ENCODE measurements at places on chromosomes 16 and 17. TPM values are rescaled to one million over a fixed set of nuclear protein-coding genes. Genes with fewer than 3 reads are reported as not detected.
A peak's percentile ranks its signal among the peaks of the same experiment; 100 is the strongest.

- no peak overlapping the region for H3K27ac ChIP-seq
- H3K4me3 ChIP-seq: no peak overlapping the region
- no peak for DNase-seq
- no peaks in the 10 kb centered on the region for H3K27me3 ChIP-seq
- peaks cover 5% of the 10 kb centered on the region for H3K4me1 ChIP-seq
Observed at GRCh38 chr16:57618296-57619132, 9.9 kb upstream of the ADGRG1 start.

DNA sequence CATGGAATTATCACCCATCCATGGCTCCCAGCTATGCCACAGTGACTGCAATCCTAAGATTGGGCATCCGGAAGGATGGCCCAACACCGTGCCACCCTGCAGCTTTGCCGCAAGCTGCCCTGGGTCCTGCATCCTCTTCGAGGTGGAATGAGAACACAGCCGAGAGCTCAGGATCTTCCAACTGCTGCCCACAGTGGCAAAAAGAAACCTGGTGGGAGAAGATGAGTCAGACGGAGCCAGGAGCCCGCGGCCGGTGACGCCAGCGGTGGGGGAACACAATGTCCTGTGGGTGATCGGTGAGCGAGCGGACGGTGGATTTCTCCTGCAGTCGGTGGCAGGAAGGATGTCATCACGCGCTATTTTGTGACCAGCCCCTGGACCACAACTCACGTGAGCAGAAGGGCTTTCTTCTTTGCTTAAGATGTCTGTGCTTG is 20.1 kb downstream of the CD7 start:
- no peaks in the 10 kb centered on the region for H3K27me3 ChIP-seq
- H3K36me3 ChIP-seq: no peaks in the 10 kb centered on the region
- peak overlapping the region; percentile 91 for H3K27ac ChIP-seq

GRCh38 chr17:17681744-17682292 is 560 bp downstream of the RAI1 start:
- peak overlapping the region; percentile 96 for H3K27ac ChIP-seq
- no peaks in the 10 kb centered on the region for H3K27me3 ChIP-seq
- DNase-seq: peak; percentile 64
- peaks cover 15% of the 10 kb centered on the region for H3K4me1 ChIP-seq
- no peaks in the 10 kb centered on the region for H3K36me3 ChIP-seq

GRCh38 chr17:65698381-65699061 is 137.1 kb upstream of the AXIN2 start:
- H3K4me1 ChIP-seq: no peaks in the 10 kb centered on the region
- no peak for DNase-seq
- H3K27ac ChIP-seq: no peak overlapping the region
- no peaks in the 10 kb centered on the region for H3K36me3 ChIP-seq

DNA sequence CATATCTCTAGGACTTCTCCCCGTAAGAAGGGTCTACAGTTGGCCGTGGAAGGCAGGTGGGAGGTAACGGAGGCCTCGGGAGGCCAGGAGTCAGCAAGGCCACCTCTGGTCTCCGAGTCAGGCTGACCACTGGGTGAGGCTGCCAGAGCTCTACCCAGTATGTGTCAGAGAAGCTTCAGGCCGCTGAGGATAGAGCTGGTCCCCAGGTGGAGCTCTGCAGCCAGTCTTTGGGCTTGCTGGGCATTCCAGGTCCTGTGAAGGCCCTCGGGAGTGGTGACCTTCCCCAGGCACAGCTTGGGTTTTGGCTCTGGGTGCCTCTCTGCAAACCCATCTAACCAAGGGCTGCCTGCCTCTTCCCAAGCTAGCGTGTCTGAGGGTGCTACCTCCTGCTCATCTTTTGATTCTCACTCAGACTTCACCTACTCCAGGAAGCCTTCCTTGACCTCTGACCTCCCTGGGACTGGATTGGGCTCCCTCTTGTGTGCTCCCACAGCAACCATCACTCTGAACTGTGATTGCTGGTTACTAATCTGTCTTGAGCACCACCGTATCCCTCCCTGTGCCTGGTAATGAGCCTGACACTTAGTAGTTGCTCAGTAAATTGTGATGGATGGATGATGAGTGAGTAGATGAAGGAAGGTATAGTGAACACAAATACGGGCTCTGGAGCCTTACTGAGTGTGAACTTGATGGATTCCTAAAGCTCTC is 22.3 kb downstream of the RHBDL3 start:
- no peak for DNase-seq
- no peaks in the 10 kb centered on the region for H3K36me3 ChIP-seq
- no peaks in the 10 kb centered on the region for H3K27me3 ChIP-seq
- no peak overlapping the region for H3K4me3 ChIP-seq
- no peaks in the 10 kb centered on the region for H3K4me1 ChIP-seq

DNA sequence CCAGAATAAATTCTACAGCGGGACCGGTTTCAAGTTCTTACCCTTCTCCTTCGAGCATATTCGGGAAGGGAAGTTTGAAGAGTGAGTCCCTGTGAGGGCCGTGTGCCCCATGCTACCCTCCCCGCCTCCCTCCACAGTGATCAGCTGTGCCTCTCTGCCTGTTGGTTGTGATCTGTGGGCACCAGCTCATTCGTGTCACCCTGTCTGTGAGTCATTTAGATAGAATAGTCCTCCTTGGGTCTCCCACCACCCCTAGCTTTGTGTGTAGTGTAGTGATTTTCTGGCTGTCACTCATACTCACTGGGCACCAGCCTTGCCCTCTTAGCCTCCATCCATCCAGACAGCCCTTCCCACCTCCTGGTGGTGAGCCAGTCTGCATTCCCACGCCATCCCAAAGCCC is 15.0 kb upstream of the NAGLU start:
- peak overlapping the region; percentile 92 for H3K27ac ChIP-seq
- H3K36me3 ChIP-seq: peaks cover 1% of the 10 kb centered on the region
- no peaks in the 10 kb centered on the region for H3K27me3 ChIP-seq
- peaks cover 73% of the 10 kb centered on the region for H3K4me1 ChIP-seq

GRCh38 chr17:80263253-80264204 is 2.9 kb downstream of the RNF213 start:
- H3K27ac ChIP-seq: peak overlapping the region; percentile 97
- H3K36me3 ChIP-seq: peaks cover 22% of the 10 kb centered on the region
- no peaks in the 10 kb centered on the region for H3K27me3 ChIP-seq
- DNase-seq: peak; percentile 90
- H3K4me3 ChIP-seq: peak overlapping the region; percentile 60

DNA sequence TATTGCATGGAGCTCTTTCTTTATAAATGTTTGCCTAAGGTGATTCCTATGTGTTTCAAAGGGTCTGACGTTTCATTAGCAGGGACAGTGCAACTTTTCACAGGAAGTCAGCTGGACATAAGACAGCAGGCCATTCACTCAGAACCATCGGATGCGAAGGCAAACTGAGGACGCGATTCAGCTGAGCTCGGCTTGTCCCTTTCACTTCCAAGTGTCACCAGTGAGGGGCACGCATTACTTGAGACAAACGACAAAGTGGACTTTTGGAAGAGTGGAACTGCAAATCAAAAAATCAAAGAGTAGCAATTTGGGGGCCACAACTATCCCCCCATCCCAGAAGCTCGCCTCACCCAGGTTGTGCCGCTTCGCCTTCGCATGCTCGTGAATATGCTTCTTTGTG is 14.6 kb downstream of the USP22 start:
- no peak for DNase-seq
- no peak overlapping the region for H3K4me3 ChIP-seq
- peaks cover 55% of the 10 kb centered on the region for H3K36me3 ChIP-seq
- peaks cover 70% of the 10 kb centered on the region for H3K4me1 ChIP-seq
- H3K27me3 ChIP-seq: no peaks in the 10 kb centered on the region

- DNase-seq: no peak
- H3K36me3 ChIP-seq: no peaks in the 10 kb centered on the region
- H3K4me1 ChIP-seq: no peaks in the 10 kb centered on the region
- no peak overlapping the region for H3K27ac ChIP-seq
Observed at GRCh38 chr16:64440005-64440404, 681.9 kb downstream of the CDH11 start.

GRCh38 chr16:11429123-11429522 is 83.9 kb downstream of the RMI2 start:
- no peaks in the 10 kb centered on the region for H3K4me1 ChIP-seq
- no peak overlapping the region for H3K4me3 ChIP-seq
- no peak overlapping the region for H3K27ac ChIP-seq
- no peak for DNase-seq

DNA sequence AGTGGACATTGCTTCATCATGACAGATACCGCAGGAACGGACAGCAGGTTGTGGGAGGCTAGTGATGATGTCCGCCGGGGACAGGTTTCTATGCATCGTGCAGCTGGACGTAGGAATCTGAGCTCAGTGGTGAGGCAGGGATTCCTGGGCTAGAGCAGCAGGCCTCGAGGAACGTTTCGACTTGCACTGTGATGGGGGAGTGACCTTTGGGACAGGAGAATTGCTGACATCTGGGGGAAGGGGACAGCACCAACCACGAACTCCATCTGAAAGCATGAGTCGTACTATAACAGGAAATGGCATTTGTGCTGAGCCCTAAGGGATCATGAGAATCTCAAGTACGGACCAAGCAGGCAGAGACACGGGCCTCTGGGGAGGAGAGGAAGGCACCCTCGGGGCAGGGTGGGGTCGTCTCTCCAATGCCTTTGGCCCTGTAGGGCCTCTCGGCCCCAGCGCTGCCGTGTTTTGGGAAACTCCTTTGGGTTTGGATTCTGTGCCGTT is 65.8 kb upstream of the ENDOV start:
- DNase-seq: no peak
- H3K27me3 ChIP-seq: no peaks in the 10 kb centered on the region
- H3K36me3 ChIP-seq: no peaks in the 10 kb centered on the region
- no peak overlapping the region for H3K4me3 ChIP-seq

DNA sequence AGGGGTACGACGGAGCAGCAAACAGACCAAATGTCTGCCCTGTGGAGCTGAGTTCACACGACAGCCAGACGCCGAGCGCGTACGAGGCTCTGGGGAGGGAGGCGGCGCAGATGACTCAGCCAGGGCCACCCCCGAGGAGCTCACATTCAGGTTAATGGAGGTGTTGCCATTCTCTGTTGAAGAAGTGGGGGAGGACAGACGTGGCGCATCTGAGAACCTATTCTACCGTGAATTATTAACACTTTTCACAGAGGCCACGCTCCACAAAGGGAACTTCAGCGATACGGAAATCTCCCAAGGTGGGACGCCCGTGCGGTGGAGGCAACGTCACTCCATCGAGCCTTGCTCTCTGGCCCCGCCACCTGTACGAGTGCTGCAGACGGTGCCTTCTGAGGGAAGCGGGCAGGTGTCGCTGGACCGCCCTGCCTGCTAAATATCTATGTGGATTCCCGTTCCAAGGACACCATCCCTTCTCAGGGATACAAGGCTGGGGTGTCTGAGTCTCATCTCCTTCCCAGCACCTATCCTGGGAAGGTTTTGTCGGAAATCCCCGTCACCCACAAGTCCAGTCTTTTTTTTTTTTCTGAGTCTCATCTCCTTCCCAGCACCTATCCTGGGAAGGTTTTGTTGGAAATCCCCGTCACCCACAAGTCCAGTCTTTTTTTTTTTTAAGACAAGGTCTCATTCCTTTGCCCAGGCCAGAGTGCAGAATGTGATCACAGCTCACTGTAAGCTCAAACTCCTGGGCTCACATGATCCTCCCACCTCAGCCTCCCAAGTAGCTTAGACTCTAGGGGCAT is 19.0 kb downstream of the ABR start:
- no peak for DNase-seq
- no peaks in the 10 kb centered on the region for H3K27me3 ChIP-seq
- H3K27ac ChIP-seq: no peak overlapping the region
- peaks cover 4% of the 10 kb centered on the region for H3K36me3 ChIP-seq

DNA sequence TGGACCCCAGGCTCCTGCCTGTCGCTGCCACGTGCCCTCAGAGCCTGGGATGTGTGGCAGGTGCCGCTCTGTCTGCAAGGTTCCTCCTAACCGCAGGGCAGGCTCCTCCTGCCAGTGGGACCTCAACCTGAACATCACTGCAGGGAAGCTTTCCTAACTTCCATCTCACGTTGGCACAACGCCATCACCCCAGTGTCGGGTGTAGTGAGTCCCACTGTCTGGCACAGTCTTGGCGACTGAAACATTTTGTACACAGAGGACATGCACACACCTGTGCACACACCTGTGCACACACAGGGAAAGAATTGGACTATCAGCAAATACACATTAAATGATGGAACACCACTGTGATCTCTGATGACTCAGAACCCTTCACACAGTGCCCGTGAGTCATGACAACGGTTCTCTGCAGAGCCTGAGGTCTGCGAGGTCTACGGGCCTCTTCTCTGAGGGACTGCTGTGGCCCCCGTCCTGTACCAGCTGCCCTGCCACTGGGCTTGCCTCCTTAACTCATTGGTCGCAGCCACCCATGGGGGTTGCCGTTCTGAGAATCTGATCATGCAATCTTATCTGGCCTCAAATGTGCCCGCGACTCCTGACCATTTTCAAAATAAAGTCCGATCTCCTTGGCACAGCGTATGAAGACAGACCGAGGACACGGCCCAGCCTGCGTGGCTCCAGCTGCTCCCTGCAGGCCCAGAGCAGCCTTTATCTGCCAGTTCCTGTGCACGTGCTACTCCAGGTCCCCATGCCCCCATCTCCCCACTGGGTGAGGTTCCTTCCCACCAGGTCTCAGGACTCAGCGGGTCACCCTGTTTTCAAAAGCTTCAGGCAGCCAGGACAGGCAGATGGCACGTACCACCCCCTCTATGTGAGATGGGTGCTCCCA is 7.6 kb downstream of the CCDC57 start:
- peaks cover 7% of the 10 kb centered on the region for H3K36me3 ChIP-seq
- H3K27me3 ChIP-seq: no peaks in the 10 kb centered on the region
- no peak for DNase-seq
- H3K27ac ChIP-seq: peak overlapping the region; percentile 82
- H3K4me1 ChIP-seq: no peaks in the 10 kb centered on the region

- H3K36me3 ChIP-seq: no peaks in the 10 kb centered on the region
- H3K27ac ChIP-seq: no peak overlapping the region
- no peak for DNase-seq
- no peaks in the 10 kb centered on the region for H3K4me1 ChIP-seq
Observed at GRCh38 chr17:28511858-28512461, 5.8 kb downstream of the FOXN1 start.

DNA sequence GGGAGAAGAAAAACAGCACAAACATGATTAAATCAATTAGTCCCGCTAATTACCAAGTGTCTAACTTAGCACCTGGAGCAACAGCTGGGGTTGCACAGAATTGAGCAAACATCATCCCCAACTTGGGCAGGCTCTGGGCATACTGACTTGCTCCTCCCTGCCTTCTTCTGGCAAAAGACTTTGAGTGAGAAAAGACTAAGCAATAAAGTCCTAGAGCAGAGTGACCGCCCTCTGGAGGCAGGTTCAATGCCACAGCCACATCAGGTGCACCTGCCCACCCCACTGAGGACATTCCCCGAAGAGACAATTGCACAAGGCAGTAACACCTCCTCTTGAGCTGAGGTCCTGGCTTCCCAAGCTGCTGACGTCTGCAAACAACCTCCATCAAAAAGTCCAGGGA is 358.3 kb downstream of the SOX9 start:
- DNase-seq: no peak
- H3K4me3 ChIP-seq: no peak overlapping the region
- H3K27me3 ChIP-seq: peaks cover 18% of the 10 kb centered on the region
- no peak overlapping the region for H3K27ac ChIP-seq
- no peaks in the 10 kb centered on the region for H3K4me1 ChIP-seq

Gene TM4SF5
- polyA plus RNA-seq: not detected

Gene GGT6
- polyA plus RNA-seq: not detected

Gene CMC2
- 377 TPM for polyA plus RNA-seq

All from heart left ventricle (tissue), 16 donors.